Eye (tissue), 1 donor: ENCODE measurements at places on chromosomes 4 and X.

DNA sequence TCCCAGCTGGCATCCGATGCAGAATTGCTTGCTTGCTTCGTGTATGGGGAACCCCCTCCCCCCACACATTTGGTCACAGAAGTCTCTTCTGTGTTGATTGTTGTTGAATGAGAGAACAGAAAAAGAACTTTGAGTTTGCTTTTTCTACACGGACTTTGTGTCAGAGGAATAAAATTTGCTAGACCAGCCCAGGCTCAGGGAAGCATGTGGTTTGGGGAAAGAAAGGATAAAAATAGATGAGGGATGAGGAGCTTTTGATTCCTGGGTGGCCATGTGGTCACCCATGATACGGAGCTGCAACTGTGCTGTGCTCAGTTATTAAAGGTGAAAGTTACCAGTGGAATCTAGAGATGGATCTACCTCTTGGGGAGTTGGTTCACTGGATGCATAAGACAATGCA lies 34.2 kb upstream of the ESX1 start:
- DNase-seq: no peak

- peak; percentile 90 for DNase-seq
Measured at GRCh38 chr4:41611881-41612871, 74.2 kb downstream of the LIMCH1 start.

DNA sequence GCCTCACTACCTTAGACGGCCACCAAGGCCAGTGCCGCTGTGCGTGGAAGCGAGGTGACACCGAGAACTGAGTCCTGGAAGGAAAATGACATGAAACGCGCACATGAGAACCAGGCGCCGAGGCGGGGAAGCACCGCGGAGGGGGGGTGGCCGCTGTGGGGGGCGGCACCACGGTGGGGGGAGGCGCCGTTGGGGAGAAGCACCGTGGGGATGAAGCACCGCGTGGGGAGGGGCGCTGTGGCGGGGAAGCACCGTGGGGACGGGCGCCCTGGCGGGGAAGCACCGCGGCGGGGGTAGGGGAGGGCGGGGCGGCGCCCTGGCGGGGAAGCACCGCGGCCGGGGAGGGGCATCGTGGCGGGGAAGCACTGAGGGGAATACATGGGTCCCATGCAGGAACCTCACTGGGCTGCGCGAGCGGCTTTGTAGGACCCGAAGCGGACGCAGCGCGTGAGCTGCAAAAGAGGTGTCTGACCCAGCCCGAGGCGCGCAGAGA lies 28.0 kb downstream of the PPP2R3B start:
- DNase-seq: no peak

DNA sequence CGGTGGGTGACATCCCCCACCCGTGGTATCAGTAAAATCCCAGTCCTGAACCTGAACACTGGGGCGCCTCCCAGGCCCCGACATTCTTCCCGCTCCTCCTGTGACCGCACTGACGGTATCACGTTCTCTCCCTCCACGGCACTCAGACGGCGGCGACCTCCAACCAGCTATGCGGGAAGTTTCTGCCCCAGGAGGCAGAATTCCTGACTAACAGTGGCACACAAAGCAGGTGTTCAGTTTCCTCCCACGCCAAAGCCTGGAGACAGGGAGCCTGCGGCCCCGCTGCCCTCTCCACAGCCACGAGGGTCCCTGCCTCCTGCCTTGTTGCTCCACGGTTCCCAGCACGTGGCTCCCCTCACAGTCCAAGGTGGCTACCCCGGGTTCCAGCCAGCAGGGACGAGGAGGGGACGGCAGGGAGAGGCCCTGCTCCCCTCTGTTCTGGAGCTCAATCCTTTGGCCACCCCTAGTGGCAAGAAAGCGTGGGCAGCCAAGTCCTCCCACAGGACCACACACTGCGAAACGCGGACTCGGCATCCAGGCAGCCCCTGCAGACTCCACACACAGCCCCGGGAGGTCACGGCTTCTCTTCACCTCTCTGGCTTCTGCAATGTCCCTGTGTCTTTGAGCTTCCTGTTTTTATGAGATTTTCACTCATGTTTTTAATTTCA lies 15.2 kb downstream of the CTBP1 start:
- DNase-seq: peak; percentile 43

DNA sequence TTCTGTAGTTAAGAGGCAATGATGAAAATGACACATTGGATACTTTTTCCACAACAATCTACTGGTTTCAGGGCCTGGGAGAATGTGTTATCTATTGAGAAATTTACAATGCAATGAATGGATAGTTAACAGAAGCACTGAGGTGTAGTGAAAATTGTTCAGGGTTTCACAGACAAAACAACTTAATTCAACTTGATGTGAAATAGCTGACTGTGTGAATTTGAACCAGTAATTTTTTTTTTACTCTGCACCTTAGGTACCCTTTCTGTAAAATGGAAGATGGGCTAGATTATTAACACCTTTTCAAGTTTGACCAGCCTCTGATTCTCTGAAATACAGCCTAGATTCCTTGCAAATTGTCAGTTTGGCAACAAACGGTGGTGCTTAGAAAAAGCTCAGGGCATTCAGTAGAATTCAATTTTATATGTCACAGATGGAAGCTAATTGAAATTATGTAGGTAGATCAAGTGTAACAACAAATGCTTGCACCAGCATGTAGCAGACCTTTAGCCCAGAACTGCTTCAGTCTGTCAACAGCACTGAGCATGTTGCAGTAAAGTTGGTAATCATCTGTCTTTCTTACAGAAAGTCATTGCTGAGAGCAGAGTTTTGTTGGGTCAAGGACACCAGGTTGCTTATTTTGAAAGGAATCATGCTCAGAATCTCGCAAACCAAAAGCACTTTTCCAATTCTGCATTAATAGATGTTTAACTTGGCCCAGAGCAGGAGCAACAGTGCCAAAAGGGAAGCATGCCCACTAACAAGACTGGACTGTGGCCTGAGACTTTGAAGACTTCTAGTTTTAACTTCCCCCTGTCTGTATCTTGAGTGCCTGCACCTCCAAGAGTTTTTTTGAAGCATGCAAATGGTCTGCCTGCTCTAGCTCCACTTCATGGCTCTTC lies 526.6 kb downstream of the PACRGL start:
- no peak for DNase-seq

GRCh38 chr4:105350859-105351490 lies 122.9 kb downstream of the PPA2 start:
- DNase-seq: no peak

DNA sequence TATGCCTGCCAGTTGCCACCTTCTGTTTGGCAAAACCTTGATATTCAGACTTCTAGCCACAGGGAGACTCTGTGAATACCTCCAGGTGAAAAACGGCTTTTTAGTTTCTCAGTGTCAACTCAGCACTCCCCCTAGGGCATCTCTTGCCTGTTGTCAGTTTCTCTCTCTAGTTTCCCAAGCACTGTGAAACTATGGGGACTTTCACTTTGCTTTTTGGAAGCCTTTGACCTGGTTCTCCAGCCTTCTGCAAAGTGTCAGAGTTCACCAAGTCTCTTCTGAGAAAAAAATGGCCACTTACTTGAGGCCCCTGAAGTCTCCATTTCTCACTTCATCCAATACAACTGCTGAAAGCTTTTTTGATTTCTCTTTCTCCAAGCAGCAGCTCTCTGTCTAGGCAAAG lies 521.5 kb downstream of the INPP4B start:
- DNase-seq: no peak

DNA sequence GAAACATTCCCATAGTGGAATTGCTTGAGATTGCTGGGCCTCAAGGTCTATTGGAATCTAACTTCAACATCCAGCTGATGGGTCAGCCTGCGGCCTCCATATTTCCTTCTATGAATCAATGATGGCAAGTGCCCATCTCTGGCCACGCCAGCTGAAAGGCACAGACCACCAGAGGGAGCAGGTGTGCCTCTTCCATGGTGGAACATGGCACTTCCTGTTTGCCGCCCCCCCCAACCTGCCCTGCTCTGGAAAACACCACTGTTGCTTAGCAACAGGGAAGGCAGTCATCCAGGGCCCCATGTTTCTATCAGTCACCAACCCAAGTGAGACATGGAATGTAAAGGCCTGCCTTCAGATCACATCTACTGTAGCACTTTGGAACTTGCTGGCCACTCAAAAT lies 11.6 kb downstream of the PAGE4 start:
- DNase-seq: peak; percentile 82

- DNase-seq: no peak
Measured at GRCh38 chr4:3254302-3255131, 5.6 kb downstream of the MSANTD1 start.

- no peak for DNase-seq
Measured at GRCh38 chr4:84563002-84563401, 19.9 kb upstream of the CDS1 start.

DNA sequence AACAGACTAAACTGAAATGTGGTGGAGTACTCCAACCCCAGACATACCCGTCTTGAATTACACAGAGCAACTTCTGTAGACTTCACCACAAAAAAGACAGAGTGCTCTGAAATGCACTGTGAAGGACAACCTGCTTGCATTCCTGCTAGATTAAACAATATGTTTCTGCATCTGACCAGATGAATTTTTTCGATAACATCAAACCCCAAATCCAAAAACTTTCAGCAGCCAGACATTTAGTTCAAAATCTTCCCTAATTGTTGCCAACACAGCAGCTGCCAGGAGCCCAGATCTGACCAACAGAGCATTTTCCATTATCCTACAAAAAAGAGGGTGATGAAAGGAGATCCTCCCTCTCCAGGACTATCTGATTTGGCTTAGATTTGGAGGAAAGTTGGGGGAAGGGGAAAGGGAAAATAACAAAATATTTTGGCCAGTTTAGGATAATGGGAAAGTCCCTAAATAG lies 356.5 kb downstream of the PDGFC start:
- DNase-seq: peak; percentile 46

DNA sequence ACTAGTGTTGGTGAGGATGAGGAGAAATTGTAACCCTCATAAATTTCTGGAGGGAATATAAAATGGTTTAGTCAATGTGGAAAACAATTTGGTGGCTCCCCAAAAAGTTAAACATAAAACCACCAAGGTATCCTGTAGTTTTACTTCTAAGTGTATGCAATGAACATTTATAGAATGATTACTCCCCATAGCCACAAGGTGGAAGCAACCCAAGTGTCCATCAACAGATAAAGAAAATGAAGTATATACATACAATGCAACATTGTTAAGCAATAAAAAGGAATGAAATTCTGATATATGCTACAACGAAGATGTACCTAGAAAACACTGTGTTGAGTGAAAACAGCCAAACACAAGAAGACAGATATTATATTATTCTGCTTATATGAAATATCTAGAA lies 569.1 kb upstream of the GRID2 start:
- DNase-seq: peak; percentile 2

- DNase-seq: peak; percentile 13
Measured at GRCh38 chr4:83390944-83391343, 56.3 kb upstream of the HPSE start.

- no peak for DNase-seq
Measured at GRCh38 chrX:125826080-125826479, 340.0 kb downstream of the DCAF12L2 start.

- no peak for DNase-seq
Measured at GRCh38 chr4:113148925-113149324, 99.5 kb downstream of the ANK2 start.

- DNase-seq: no peak
Measured at GRCh38 chr4:60531776-60532379, 668.2 kb upstream of the ADGRL3 start.

DNA sequence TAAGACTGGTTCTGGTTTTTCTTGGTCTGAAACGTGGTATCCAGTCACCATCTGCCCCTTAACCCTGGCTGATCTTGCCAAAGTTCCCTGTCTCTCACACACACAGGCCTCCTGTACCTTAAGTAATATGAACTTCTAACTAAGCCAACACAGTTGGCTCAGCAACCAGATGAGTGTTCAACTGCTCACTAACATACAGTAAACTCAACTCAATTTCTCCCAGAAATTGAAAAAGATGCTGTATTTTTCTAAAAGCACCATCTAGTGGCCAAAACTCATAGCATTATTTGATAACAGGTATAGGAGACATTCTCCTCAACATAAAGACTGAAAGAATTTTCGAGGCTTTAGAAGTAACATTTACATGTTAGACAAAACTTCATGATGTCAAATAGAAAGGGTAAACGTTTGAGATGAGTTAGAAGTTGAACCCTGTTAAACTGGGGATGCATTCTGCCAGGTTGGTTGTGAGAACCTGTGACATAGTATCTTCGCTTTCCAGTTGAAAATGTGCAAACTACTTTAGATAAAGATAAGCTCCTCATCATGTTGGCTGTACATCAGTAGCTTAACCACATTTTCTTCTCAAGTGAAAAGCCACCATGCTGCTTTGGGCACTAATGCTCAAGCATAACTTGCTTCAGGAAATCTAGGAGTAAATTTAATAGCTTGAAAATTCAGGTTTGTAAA lies 31.2 kb downstream of the CCNI start:
- peak; percentile 75 for DNase-seq

- DNase-seq: no peak
Measured at GRCh38 chr4:114663083-114663482, 64.5 kb downstream of the UGT8 start.

DNA sequence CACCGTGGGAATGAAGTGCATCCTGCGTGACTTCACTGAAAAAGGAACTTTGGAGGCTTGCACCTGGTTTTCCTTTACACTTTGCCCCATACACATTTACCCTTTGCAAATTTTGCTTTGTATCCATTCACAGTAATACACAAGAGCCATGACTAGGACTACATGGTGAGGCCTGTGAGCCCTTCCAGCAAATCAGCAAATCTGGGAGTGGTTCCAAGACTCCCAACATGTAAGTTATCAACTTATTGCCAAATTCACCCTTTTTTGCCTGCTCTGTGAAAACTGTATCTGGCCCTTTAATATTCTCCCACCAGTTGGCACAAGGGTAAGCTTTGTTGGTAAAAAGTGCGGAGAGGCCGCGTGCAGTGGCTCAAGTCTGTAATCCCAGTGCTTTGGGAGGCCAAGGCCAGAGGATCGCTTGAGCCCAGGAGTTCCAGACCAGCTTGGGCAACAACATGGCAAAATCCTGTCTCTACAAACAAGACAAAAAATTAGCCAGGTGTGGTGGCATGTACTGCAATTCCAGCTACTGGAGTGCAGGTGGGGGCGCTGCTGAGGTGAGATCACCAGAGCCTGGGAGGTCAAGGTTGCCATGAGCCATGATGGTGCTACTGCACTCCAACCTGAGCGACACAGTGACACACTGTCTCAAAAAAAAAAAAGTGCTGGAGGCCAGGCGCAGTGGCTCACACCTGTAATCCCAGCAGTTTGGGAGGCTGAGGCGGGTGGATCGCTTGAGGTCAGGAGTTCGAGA lies 5.0 kb downstream of the PRMT9 start:
- no peak for DNase-seq

GRCh38 chr4:23166407-23166806 lies 473.7 kb downstream of the GBA3 start:
- DNase-seq: no peak

DNA sequence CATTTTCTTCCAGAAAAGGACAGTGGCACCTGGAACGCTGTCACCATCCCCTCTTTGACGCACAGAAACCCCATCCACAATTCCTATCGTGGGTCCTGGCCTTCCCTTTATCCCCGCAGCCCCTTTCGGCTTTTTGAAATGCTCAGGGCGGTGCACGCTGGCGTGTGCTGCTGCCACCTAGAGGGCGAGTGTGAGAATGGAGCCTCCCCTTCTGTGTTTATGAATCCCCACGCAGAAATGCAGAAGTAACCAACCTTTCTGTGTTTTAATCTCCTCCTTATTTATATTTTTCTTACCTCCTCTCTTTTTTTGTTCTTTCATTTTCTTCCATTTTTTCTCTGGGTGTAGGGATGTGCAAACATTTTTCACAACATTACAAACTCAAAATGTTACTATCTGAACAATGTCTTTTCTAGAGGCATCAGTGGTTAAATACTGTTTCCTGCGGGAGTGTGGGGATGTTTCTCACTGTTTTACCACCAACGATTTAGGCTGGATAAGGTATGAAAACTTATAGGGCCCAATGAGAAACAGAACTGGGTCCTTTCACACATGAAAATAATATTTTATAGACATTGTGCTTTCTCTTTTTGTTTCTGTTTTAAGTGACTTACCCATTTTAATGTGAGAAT lies 50.0 kb downstream of the TMA16 start:
- DNase-seq: peak; percentile 87
